CD4-positive, alpha-beta T cell treated with Interleukin-17A for 1 hour (primary cell): ENCODE measurements at places on chromosomes 2 and 18.

GRCh38 chr18:11927497-11927896 is 19.4 kb upstream of the MPPE1 start:
- no peak for DNase-seq

DNA sequence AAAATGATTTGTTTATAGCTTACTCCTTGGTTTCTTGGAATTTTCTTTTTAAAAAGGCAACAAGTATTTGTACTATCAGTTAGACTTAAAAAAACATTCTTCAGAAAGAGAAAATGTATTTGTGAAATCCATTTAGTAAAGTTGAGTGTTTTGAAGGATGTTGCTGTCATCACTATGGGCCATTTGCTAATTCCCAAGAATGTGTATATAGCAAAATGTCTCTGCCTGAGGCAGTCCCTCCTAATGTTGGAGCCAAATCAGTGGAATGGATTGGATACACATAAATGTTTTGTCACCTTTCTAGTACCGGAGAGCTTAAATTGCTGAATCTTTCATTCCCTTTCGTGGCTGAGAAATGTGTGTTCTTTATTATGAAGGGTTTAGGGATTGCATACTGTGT is 890.2 kb upstream of the ZEB2 start:
- no peak for DNase-seq

DNA sequence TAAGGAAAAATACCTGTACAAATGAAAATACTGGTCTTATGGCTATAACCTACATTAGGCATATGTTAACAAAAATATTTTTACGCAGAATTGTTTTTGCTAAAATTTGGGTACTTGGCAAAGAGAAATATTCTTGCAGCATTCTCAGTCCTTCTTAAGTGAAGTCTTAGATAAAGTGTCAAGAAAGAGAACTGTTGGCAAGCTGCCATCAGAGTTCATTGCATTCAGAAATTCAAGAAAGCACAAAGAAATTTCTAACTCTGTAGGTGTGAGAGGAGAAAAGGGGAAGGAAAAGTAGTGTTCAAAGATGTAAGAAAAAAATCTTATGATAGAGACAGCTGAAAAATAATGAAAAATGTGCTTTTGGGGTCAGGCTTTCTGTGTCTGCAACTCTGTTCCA is 86.7 kb downstream of the IRS1 start:
- no peak for DNase-seq

DNA sequence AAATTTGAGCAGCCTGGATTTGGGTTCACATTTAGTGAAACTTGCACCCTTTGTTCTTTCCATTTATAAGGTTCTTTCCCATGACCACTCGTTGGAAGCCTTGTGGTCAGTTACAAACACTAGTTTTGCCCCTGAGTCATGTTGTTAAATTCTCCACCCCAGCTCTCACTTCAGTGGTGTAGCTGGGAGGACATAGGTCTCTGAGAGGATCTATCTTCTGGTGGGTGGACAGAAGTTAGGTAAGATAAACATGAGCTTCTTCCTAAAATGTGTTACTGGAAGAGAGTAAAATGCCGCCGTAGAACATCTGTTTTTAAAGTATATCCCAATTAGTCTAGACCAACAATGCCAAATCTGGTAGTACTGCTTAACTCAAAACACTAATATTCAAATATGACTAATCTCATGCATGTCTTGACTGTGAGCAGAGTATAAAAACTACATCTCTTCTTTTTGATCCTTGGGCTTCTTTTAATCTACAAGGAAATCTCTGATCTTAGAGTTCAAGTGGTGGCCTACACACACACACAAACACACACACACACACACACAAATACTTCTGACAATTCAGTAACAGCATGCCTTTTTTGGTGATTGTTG is 162.6 kb upstream of the FN1 start:
- DNase-seq = no peak

DNA sequence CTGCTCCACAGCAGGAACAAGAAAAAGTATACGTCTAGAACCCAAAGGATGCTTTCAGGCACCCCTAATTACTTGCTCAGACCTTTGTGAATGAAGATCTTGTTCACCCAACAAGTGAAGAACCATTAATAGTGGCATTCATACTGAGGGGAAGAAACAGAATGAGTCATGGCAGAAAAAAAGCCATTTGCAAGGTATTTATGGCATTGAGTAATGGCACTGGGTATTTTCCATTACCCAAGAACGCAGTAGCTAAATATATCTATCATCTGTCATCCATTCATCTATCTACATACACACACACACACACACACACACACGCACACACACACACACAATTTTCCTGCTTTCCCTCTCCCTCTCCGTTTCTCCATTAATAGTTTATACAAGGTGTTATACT is 56.4 kb upstream of the XIRP2 start:
- DNase-seq = no peak

- no peak for DNase-seq
These were observed 27.4 kb downstream of the DDX1 start for GRCh38 chr2:15619076-15619475.

DNA sequence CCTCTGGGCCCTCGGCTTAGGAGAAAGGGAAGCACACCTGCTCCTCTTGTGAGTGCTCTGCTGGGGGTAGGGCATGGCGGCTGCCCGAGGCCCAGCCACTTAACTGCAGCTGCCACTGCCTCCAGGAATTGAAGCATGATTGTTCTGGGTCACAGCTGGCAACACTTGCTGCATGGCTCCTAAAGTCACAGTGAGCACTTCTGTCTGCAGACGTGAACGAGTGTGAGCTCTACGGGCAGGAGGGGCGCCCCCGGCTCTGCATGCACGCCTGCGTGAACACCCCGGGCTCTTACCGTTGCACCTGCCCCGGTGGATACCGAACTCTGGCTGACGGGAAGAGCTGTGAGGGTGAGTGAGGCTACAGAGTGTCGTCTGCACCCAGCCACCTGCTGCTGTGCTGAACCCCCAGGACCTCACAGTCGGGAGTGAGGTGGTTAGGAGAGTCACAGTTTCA is 44.4 kb downstream of the FBLN7 start:
- DNase-seq = peak; percentile 47

GRCh38 chr2:143668234-143668633 is 539.0 kb downstream of the ARHGAP15 start:
- DNase-seq = no peak

- DNase-seq = no peak
These were observed 15.9 kb upstream of the CPS1 start for GRCh38 chr2:210540471-210540870.

- DNase-seq = peak; percentile 86
These were observed 19.8 kb downstream of the MYL12B start for GRCh38 chr18:3281456-3282400.

DNA sequence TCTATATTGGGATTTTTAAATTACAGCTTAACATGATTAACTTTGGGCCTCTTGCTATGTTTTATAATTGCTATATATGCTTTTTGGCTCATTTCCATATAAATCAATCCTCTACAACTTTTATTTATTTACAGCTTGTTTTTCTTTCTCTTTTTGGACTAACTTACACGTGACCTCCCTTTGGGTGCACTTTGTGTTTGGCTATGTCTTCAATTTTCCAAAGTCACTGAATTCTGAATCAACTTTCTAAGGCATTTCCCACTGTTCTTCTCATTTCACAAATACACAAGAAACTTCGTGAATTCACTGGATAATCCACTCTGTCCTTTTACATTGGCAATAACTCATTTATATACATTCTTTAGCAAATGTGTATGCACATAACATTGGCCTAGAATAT is 5.4 kb upstream of the CPS1 start:
- DNase-seq = no peak

DNA sequence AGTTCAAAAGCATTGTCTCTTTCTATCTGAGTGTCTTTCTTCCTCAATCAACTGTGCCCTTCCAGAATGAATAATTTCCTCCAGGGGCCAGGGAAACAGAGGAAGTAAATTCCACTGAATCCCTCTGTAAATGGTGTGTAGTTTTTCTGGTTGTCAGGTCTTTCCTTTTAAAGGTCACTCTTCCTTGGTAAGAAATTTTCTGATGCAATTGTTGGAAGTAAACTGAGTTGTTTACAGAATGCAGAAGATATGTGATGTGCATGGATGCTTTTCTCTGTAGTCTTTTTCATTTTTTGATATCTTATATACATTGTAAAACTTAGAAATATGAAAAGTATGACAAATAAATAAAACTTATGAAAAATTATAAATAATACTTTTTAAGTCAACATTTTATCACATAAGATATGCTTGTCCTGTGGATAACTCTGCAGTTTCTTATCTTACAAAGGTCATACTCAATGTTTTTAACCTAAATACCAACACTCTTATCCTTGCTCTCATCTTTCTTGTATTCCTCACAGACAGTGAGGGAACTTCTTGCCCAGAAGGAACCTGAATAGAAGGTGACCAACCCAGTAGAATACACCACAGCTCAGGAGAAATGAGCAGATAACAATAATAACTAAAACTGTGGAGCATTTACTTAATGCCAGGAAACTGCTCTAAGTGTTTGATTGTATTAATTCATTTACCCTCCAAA is 234.5 kb downstream of the METTL4 start:
- no peak for DNase-seq

DNA sequence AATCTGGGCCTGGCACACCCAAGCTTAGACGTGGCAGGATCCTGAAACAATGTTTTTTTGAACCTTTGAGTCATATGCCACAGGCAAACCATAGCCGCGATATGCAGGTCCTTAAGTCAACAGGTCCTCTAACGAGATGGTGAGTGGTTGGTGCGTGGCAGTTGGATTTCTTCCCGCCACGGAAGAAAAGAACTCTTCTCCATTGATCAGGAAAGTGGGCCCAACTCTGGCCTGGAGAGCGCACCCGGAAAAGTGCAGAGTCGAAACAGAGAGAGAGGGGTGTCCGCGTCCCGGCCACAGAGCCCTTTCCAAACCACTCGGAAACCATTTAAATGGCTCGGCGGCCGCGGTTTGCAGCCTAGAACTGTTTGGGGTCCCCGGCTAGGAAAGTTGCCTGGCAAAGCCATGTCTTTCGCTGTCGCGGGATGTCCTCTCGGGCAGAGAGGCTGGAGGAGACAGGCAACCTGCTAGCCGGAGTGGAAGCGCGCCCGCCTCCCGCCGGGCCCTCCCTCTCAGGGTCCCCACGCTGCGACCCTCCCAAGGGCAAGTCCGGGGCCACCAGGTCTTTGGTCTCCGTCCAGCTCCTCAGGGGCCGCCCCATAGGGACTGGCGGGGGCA is 777 bp downstream of the GALNT3 start:
- DNase-seq = no peak
